Activated CD4-positive, alpha-beta memory T cell treated with anti-CD3 and anti-CD28 coated beads, Interleukin-2, amount 10 ng/mL, durations not matched to agents 7 days and 5 days (primary cell): ENCODE measurements at places on chromosomes 5 and 9.

- DNase-seq: no peak
These were observed 93.6 kb downstream of the CDK5RAP2 start for GRCh38 chr9:120486347-120486746.

DNA sequence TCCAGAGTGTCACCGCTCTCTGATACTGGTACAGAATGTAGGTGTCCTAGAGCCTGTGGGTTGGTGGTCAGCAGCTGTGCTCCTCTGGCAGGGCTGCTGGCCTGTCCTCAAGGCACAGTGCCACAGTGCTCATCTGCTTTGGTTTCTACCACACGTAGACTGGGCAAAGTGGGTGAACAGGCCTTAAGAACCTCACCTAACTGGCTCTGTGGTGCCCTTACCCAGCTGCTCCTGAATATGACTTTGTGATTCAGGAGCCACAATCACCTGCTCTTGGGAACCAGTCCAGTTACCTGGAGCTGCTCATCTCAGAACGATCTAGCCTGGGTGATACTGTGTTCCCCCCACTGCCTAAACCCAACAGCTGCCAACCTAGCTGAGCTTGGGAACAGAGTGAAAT lies 6.4 kb downstream of the NOP16 start:
- DNase-seq: no peak

GRCh38 chr5:40646266-40646665 lies 33.4 kb upstream of the PTGER4 start:
- DNase-seq: no peak

DNA sequence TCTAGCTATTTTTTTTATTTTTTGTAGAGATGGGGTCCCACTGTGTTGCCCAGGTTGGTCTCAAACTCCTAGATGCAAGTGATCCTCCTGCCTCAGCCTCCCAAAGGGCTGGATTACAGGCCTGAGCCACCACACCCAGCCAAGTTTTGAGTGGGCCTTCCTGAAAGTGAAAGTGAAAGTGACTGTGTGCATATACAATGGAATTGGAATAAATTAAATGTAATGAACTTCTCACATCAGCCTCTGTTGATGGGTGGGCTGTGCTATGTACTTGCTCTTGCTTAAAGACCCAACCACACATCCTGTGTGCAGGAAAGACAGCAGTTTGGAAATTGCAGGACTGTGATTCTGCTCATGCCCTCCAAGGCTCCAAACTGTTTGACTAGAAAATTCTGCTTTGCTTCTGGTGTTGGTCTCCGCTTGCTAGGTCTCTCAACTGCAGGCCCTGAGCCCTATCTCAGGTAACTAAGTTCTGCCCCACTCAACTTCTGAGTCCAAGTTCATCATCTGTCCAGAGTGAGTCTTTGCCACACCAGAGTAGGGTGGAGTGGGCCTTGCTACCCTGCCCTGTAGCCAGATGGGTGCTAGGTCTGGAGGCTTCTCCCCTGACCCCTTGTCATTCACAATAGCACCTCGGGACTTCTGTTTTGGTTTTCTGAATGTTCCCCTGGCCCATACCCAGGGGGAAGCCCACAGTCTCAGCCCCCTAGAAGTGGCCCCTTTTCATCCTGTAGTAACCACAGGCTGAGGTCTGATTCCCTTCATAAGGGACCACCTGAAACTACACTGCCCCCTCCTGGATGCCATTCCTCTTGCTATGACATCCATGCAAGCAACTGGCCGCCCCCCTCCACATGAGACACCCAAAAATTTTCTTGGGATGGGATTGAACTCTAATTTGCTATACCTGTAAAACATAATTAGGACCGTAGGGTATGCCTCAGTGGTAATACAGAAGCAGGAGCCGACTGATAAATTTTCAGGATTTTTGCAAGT lies 36.5 kb upstream of the RAD23B start:
- peak; percentile 18 for DNase-seq

DNA sequence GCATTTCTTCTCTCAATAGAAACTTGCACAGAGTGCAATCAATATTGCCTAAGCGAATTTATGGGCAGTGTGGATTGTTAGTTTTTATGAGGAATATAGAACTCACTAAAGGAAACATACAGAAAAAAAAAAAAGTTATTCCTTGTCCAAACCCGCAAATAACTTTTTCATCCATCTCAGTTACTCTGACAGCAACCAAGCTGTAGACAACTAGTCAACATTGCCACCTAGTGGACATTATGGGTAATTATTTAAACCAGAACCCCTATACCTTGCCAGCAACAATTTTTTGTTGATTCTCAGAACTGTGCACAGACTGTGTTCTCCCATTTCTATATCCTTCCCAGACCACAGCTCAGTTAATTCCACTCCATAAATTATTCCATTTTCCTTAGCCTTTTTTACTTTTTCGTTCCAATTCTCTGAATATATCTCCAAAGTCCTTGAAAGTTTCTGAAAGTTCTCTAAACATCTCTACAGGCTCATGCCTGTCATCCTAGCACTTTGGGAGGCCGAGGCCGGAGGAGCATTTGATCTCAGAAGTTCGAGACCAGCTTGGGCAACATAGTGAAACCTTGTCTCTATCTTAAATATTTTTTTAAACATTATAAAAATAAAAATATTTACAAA lies 2.6 kb upstream of the AFAP1L1 start:
- no peak for DNase-seq

- DNase-seq: no peak
These were observed 7.4 kb upstream of the HNRNPA0 start for GRCh38 chr5:137761566-137761965.

DNA sequence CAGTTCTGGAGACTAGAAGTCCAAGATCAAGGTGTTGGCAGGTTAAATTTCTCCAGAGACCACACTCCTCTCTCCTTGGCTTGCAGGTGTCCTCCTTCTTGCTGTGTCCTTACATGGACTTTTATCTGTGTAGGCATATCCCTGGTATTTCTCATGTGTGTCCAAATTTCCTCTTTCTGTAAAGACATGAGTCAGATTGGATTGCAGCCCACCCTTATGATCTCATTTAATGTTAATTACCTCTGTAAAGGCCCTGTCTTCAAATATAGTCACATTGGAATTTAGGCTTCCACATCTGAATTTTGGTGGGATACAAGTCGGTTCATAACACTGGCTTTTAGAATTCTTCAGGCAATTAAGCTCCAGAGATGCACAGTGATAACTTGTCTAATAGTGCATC lies 322.2 kb upstream of the GRIA1 start:
- DNase-seq: no peak

- DNase-seq: no peak
These were observed 64.2 kb upstream of the CPEB4 start for GRCh38 chr5:173823721-173824567.

DNA sequence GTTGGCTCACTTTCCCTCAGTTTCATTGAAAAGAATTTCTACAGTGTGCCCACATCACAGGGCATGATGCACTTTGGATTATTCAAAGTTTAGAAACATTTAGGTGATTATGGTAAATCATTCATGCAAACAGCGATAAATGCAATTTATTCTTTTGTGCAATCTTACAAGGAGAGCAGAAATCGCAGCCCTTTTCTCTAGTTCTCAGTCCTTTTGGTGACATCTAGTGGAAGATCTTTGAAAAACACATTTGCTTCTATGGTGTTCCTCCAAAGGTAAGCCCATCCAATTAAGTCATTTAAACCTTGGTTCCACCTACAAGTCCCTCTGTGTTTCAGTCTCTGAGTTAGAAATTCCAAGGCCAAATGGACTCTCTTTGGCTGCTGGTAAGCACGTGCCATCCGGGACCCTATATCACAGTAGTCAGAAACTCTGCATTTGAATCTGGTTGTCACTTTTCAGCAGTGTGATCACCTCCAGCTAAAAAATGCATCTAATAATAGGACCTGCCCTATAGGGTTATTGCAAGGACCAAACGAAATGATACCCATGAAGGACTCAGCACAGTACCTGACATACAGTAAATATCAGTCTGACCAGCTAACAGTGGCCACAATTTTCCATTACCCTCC lies 66.4 kb downstream of the MACROH2A1 start:
- no peak for DNase-seq

GRCh38 chr5:97745817-97746216 lies 562.8 kb upstream of the RIOK2 start:
- no peak for DNase-seq

DNA sequence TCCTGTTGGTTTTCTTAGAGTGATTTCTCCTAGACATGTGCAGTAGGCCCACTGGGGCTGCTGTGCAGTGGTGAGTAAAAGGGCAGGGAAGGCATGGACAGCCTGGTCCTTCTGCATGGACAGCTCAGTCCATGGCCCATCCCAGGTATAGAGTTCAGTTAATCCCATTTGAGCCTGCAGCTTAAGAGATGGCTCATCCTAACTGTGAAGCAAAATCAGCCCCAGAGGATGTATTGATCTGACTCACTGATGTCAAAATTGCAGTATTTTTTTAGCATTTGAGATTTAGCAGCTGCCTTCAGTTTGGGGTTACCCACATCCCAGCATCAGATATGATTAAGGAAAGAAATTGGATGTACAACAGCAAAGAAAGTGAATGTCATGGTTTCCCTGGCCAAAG lies 93.4 kb downstream of the PDE6A start:
- no peak for DNase-seq

DNA sequence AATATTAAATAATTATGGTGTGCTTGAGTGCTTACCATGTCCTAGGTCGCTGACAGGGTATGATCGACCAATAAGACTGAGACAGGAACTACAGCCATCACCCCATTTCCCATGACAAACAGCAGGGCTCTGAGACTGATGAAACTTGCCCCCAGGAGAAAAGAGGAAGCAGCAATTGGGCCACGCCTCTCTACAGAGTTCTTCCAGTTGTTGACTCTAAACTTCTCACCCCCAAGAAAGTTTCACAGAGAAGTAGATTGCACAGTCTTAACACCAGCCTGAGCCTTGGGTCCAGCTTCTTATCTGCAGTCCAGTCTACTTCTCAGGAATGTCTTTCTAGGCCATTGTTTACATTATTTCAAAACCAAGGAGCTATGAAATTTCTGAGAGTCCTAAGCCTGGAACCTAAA lies 182.2 kb upstream of the ANKRD55 start:
- no peak for DNase-seq
